Activated gamma-delta T cell treated with Interleukin-2 at 50 U/mL for 16 hours (primary cell): ENCODE measurements at places on chromosomes 3 and 15.

GRCh38 chr3:129597087-129597999, 9.1 kb downstream of the PLXND1 start:
- DNase-seq, result no peak

DNA sequence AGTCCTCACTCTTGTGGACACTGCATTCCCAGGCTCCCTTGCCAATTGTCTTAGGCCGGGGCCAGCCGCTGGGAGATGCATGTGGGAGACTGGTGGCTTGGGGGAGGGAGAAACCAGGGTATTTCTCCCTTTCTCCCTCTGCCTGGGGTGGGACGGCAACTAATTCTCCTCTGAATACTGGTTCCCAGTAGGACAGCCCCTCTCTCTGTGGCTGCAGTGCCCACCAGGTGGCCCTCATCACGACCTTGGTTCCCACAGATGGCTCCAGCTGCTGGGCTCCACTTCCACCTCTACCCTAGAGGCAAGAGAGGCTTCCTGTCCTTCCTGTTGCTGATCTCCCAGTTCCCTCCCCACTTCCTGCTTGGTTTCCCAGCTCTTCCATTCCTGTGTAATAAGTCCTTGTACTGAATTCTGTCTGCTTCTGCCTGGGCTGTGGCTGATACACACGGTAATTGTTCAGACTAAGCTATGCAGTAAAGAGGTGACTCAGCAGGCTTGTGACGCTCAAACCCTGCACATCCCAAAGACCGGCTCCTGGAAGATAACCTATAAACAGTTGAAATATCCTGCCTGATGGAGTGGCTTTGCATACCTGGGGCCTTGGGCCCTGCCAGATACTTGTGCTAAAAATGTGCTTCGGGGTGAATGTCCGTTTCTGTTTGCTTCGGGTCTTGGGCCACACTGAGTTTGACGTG, 20.4 kb upstream of the COPG1 start:
- no peak for DNase-seq

- no peak for DNase-seq
These were observed 23.8 kb upstream of the TCF12 start for GRCh38 chr15:56894601-56895000.

DNA sequence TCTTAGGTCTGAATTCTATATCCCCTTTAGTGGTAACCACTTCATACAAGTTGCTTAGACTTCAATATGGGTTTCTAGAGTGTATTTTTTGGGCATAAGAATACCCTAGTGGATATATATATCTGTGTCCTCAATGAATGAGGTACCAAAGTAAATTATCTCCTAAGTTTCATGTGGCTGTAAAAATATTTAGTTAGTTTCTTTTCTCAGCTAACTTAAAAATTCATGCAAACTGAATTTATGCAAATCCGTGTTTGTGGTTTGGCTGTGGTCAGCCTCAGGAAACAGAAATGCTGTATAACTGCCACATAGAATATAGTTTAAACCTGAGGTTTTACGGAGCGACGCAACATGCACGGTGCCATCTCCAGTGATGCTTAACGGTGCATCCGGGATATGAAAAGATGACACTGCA, 80.3 kb downstream of the PEX5L start:
- DNase-seq, result no peak

DNA sequence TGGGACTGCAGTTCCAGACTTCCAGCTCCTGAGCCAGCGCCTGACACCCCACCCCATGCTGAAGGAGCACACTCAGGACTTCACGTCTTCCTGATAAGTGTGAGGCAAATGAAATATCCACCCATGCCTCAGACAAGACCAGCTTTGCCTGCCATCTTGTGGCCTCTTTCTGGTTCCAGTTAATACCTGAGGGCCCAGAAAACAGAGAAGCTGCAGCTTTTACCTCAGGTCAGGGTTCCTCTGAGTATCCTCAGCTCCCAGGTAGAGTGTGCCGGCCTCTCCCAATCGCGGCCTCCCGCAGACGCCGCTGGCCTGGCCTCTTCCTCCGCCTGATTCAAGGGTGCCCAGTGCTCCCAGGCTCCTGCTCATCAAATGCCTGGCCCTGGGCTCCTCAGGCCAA, 5.1 kb upstream of the KLHL6 start:
- DNase-seq, result peak; percentile 37

DNA sequence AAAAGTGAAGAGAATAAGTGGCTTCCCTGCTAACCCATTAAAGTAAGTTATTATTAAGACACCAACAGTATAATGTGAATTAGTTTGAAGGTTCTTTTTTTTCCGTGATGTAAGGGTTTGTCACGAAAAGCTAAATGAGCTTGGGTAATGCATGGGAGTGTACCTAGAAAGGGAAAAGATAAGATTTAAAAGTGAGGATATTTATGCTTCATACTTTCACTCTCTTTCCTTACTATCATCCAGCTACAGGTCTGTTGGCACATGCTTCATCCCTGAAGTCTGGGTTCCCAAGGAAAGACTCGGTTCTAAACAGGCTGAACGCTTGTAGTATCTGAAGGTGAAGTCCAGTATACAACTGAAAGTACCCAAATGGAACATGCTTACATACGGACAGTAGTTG, 26.9 kb upstream of the RIOX2 start:
- DNase-seq, result no peak

DNA sequence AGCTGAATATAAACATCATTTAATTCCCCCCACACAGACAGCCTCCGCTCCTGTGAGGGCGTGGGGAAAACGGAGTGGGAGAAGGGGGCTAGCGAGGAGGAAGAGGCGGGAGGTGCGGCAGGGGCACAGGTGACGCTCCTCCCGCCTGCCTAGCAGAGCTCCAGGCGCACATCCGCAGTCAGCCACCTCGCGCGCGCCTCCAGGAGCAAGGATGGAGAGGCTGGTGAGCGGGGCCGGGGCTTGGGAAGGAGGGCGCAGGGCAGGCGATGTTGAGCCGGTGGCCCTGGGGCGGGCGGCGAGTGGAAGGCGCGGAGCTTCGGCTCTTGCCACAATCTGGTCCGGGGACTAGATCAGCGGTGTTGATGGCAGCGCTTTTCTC, at the start of gene CD200:
TSS of gene CD200 (plus strand) at position 155 of the 379 bp plus-strand sequence. CDS start at position 212, 57 bp downstream.
- DNase-seq, result peak; percentile 22
